ENCODE measurements at places on chromosomes 5 and 9.

DNA sequence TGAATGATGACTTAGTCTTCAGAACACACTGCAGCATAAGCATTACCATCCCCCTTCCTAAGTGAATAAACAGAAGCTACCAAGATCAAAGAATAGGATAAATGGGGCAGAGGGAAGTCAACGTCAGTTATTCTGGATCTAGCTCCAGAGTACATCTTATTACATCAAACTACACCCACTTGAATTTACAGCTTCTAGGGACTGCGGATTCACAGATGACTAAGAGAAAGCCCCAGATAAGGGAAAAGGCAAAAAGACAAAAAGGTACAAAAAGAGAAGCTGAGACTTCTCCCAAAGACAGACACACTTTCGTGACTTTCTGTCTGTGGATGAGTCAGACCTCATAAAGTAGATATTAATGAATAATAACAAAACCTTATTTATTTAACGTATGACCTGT, 457.9 kb upstream of the BRINP1 start:
- DNase-seq, result no peak

DNA sequence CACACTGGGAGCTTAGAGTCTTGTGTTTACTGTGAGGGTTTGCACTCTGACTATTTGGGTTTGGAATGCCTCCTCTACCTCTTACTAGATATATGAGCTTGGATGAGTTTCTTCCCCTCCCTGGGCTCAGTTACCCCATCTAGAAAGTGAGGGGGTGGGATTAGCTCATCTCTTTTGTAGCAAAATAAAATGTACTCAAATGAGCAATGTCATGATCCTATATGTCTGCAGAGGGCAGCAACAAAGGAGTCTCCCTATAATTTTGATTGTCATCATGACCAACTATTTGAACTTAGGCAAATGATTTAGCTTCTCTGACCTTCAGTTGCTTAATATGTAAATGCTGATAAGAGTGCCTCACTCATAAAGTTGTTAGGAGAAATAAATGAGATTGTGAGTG, 109.0 kb downstream of the DPYSL3 start:
- no peak for DNase-seq

DNA sequence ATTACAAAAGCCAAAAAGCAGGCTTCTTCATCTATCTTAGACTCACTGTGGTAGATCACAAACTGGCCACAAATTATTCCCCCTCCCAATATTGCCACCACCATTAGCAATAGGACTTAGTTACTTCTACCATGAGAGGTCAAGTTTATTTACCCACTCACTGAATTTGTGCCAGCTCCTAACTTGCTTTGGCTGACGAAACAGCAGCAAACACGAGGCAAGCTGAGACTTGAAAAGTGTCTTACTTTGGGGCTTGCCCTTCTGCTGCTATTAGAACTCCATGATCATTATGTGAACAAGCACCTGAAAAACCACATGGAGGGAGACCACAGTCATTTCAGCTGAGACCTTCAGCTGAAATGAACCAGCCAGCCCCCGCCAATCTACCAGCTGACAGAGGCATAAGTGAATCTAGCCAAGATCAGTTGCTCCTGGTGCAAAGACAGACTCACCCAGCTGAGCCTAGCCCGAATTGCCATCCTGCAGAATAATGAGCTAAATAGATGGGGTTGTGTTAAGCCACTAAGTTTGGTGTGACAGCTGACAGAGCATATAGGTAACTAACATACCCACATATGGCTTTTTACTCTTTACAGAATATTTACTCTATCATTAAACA, 5.7 kb downstream of the WDR41 start:
- no peak for DNase-seq

GRCh38 chr9:14323985-14324650, 10.2 kb upstream of the NFIB start:
- no peak for DNase-seq

- DNase-seq, result no peak
These were observed 60.4 kb downstream of the GHR start for GRCh38 chr5:42483472-42484154.

GRCh38 chr9:17013010-17013409, 121.8 kb upstream of the CNTLN start:
- DNase-seq, result no peak
